ENCODE measurements at places on chromosomes 13 and 19.
A peak's percentile ranks its signal among the peaks of the same experiment; 100 is the strongest.

DNA sequence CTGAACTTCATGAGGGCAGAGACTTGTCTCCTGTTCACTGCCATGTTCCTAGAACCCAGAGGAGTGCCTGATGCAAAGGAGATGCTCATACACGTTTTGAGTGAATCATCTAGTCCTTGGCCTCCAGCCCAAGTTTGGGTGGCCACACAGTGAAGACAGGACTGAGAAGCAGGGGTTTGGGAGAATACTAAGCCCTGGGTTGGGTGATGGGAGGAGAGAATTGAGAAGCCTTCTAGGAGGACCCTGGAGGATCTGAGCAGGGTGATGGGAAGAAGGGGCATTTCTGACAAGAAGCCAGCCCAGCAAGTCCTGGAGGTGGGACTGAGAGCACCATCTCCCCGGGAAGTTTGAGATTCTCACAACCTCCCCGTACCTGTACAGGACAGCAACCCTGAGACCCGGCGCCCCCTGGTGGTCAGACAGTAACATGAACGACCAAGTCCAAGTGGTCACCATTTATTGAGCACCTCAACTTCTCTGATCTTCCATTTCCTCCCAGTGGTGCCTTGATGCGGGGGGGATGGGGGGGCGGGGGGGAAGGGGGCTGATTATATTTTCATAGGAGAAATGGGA is 11.0 kb downstream of the CTU1 start:
- peak; percentile 61 for ATAC-seq

- no peak for ATAC-seq
Measured at GRCh38 chr13:26909477-26909876, 148.9 kb upstream of the GPR12 start.

- ATAC-seq = no peak
Measured at GRCh38 chr19:40599902-40600569, 1.1 kb upstream of the LTBP4 start.

- ATAC-seq = no peak
Measured at GRCh38 chr19:51530616-51531015, 854 bp downstream of the SIGLEC6 start.

DNA sequence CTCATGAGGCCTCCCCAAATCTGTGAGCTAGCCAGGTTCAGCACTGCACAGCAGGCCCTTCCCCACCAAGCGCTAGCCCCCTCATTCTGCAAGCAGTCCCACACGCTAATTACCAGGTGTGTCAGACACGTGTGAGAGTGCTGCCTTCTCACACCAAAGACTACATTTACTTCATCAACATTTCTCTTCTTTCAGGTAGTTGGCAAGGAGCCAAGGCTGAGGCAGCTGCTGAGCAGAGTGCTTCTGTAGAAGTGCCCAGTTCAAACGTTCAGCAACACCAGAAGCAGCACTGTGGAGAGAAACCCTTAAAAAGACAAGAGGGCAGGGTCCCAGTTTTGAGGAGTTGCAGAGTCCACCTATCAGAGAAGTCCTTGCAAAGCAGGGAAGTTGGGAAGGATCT is 6.4 kb downstream of the ZNF773 start:
- no peak for ATAC-seq

DNA sequence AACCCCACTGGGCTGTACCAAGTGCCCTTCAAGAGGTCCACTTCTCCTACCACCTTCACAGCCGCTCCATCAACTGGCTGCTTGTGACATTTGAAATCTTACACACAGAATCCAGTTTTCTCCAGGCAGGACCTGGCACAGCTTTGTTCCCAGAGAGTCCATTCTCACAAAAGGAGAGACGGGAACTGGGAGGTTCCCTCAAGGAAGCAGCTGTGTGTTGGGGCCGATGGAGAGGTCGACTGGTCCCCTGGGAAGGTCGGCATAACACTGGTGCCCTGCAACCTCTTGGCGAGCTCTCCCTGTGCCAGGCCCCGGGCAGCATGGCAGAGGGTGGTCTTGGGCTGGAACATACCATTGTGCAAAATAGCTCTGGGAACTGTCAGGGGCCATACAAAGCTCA is 21.5 kb downstream of the ELL start:
- ATAC-seq = no peak

- ATAC-seq = no peak
Measured at GRCh38 chr13:84296401-84296800, 414.1 kb upstream of the SLITRK1 start.

DNA sequence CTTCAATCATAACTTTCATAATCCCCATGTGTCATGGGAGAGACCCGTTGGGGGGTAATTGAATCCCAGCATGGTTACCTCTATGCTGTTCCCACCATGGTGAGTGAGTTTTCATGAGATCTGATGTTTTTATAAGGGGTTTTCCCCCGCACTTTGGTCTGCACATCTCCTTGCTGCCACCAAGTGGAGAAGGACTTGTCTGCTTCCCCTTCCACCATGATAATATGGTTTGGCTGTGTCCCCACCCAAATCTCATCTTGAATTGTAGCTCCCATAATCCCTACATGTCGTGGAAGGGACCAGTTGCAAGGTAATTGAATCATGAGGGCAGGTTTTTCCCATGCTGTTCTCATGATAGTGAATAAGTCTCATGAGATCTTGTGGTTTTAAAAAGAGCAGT is 524.9 kb downstream of the SLITRK5 start:
- no peak for ATAC-seq

- no peak for ATAC-seq
Measured at GRCh38 chr19:12095111-12095790, 30.7 kb downstream of the ZNF844 start.

DNA sequence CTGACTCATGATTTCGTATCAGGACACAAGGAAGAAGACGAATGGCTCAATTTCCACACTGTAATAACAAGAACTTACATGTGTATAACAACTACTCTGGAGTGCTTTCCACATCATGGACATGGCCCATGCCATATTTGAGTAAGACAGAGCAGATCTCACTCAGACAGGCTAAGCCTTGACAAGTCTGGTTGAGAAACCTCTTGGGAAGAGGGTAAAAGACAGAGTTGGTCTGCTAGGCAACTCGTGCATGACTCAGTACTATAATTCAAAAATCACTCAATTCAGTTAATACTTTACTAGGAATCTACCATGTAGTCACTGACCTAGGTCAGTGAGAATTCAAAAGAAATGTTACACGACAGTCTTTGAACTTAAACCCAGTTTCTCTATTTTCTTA is 5.7 kb upstream of the THSD1 start:
- ATAC-seq = peak; percentile 48

DNA sequence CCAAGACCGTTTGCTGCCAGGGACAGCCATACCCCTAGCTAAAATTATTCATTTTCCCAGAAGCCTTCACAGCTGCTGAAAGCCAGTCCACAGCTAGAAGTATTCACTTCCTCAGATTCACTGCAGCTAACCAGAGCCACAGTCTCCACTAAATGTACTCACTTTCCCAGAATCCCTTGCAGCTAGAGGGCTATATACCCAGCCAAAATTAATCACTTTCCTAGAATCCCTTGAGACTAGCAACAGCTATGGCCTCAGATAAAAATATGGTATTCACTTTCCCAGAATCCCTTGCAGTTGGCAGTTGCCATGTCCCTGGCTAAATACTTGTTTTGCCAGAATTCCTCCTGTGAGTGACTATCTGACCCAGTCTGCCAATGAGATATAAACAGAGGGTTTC is 13.8 kb upstream of the MEIS3 start:
- no peak for ATAC-seq

Measured in activated CD4-positive, CD25-positive, alpha-beta regulatory T cell treated with anti-CD3 and anti-CD28 coated beads, Interleukin-2, amount 50 U/mL, for 24 hours (primary cell).